Smooth muscle cell of trachea (primary cell): ENCODE measurements at places on chromosomes 6 and 20. TPM values are rescaled to one million over a fixed set of nuclear protein-coding genes. Genes with fewer than 3 reads are reported as not detected.

The IFT52 gene
- 42.8 and 49.1 TPM in 2 replicates for total RNA-seq

The RTEL1 gene
- 12.2 and 14.7 TPM in 2 replicates for total RNA-seq

The KCNK5 gene
- not detected in 2 replicates for total RNA-seq

The LRRN4 gene
- total RNA-seq: under 0.01 TPM in 1 of 2 replicates, not detected in the other

The HLA-DOB gene
- total RNA-seq: 0.29 TPM in 1 of 2 replicates, not detected in the other

The HLA-DQA1 gene
- total RNA-seq: not detected in 2 replicates

The TINAG gene
- total RNA-seq: 0.58 TPM in 1 of 2 replicates, not detected in the other

The CCN5 gene
- total RNA-seq: 7.4 and 25.3 TPM in 2 replicates

The HTR1E gene
- total RNA-seq: not detected in 2 replicates
